GM13977 (cell line): ENCODE measurements at places on chromosomes 2 and 18.

DNA sequence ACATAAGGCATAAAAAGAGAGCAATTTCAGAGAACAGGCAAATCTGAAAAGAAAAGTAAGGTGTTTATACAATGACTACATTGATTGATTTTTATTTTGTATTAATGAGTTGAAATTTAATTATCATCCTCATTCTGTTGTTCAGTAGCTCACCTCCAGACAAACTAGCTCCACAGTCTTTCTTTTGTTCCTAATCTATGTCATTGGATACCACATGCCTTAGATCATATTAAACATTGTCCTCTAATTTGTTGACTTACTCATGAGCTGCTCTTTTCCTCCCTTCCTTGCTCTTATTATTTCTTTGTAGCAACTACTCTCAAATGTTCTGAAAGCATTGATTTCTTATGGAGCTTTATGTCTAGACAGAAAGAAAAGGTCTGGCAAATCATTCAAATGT is 185.5 kb upstream of the ZSWIM2 start:
- no peak for DNase-seq

DNA sequence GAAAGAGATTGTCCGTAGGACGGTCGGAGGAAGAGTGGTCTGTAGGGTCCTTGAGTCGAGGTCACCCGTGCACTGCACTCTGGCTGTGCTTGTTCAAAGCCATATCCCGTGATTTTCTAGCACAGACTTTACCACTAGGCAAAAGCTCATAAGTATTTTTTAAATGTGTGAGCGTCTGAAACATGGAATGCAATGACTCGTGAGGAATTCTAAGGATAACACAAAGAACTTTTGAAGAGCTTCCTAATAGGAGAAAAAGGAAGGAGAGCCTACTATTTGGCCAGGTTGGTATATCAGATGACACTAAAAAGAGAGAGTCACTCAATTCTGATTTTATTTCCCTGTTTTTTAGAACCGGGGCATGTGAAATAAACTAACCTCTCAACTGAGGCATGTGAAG is 68.3 kb downstream of the CD28 start:
- no peak for DNase-seq

DNA sequence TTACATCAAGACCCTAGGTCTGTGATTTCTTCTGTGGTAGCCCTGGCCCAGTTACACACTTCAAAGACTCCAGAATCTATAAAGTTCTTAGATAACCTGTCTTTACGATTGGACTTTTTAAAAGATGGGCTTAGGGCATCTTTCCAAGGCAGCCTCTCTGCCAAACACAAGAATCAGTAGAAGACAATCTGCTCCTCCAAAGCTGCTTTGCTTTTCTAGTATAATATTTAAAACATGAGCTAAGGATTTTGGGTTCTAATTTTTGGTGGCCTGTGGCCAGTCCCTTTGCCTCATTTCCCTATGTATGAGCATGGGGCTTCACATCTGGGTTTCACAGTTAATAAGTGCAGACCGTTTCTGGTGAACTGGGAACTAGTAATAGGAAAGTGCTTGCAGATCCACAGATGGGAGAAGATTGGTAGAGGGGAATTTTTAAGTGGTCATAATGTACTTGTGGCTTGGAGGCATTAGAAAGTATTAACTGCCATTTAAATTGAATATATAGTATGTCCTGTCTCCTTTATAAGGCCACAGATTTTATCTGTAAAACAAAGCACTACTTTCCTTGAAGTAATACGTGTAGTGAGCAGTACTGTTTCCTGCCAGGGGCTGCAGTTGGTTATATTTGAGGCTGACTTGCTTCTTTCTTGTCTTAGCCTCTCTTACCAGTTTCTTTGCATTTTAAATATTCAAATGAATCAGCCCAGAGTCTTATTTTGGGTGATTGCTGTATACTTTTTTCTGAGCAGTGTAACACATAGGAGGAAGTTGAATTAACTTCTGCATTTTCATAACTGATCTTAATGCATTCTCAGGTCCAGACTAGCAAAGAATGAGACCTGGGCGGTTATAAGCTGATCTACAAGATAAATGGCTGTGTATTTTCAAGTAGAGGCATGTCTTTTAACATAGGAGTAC is 1.5 kb downstream of the ARPC2 start:
- peak; percentile 72 for DNase-seq

- peak; percentile 73 for DNase-seq
Measured at GRCh38 chr2:29196792-29197788, 81.9 kb downstream of the CLIP4 start.

DNA sequence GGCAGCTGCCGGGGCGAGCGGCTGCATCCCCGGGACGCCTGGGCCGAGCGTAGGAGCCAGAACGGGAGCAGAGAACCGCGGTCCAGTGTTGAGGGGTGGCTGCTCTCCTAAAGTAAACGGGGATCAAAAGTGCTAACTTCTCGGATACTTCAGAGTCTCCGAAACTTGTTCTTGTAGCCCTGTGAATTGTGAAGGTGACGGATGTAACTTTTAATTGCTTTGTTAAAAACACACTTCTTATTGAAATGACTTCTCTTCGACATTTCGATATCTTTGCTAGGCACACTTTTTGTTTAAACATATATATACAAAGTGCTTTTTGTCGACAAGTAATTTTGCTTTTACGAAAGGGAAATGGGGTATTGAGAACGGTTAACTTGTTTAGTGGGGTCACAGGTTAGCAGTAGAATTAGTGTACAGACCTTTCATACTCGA is 540 bp downstream of the ATP9B start:
- DNase-seq: no peak

GRCh38 chr2:73070643-73071359 is 711 bp downstream of the SFXN5 start:
- peak; percentile 67 for DNase-seq

GRCh38 chr2:37283207-37283606 is 41.4 kb downstream of the PRKD3 start:
- no peak for DNase-seq

GRCh38 chr2:233818639-233819621 is 35.4 kb downstream of the HJURP start:
- no peak for DNase-seq

GRCh38 chr2:207571370-207571769 is 41.6 kb downstream of the CREB1 start:
- no peak for DNase-seq

DNA sequence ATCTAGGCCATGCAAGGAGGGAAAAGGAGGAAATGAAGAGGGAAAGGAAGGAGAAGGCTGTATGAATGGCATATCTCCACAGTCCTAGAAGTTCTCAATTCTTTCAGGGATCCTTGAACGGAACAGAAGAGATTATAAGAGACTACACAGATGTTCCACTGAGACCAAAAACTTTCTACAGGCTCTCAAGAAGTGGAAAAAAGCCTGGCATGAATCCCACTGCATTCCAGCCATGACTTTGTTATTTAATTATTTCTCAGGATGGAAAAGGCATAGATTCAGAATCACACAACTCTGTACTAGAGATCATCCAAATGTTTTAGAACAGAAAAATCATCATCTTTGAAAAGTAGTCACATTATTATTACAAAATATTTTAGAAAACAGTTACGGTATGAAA is 131.7 kb upstream of the CDH20 start:
- DNase-seq: no peak

GRCh38 chr2:161438598-161438997 is 22.5 kb downstream of the TBR1 start:
- no peak for DNase-seq

DNA sequence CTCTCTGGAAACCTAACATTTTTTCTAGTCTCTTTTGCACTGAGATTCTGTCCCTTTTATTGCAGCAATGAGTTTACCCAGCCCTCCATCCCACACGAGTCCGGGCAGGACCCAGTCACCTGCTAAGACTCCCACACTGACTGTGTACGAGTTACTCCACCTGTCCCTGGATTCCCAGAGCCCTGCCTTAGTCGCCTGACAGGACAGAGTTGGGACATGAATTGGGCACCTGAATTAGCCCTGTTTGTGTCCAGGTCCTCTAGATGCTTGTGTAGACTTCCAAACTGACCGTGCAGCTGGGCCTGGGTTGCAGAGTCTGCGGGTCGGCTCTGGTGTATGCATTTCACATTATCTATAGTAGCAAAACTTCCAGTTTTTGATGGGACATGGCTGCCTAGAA is 238.7 kb downstream of the VAPA start:
- DNase-seq: no peak

GRCh38 chr2:183993052-183993451 is 605.3 kb upstream of the ZNF804A start:
- no peak for DNase-seq

GRCh38 chr18:3402982-3403451 is 47.0 kb upstream of the TGIF1 start:
- DNase-seq: no peak

GRCh38 chr2:104847586-104848160 is 6.2 kb upstream of the POU3F3 start:
- no peak for DNase-seq

GRCh38 chr18:23851470-23852002 is 162.3 kb downstream of the LAMA3 start:
- no peak for DNase-seq

DNA sequence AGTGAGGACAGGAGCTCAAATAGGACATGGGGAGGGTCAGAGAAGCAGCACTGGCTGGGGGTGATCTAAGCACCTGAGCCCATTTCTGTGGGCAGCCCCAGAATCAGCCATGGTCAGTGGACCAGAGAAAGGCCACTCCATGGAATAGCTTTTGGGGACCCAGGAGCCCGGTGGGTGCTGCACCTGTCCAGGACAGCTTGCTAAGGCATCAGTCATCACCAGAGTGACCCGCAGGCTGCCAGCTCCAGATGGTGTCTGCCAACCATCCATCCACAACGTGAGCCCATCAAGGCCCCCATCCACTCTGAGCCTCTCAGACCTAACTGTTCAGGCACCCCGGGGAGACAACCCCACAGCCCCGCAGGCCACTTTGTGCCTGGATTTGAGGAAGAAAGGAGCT is 23.6 kb upstream of the COL6A3 start:
- no peak for DNase-seq

GRCh38 chr2:35651688-35652323 is 703.8 kb upstream of the CRIM1 start:
- no peak for DNase-seq

- no peak for DNase-seq
Measured at GRCh38 chr2:226338825-226339224, 460.8 kb downstream of the IRS1 start.

- DNase-seq: no peak
Measured at GRCh38 chr18:76388891-76389423, 106.1 kb downstream of the ZNF516 start.

- no peak for DNase-seq
Measured at GRCh38 chr2:199309411-199309810, 148.3 kb downstream of the SATB2 start.

GRCh38 chr2:118269408-118270051 is 181.3 kb downstream of the INSIG2 start:
- DNase-seq: no peak

DNA sequence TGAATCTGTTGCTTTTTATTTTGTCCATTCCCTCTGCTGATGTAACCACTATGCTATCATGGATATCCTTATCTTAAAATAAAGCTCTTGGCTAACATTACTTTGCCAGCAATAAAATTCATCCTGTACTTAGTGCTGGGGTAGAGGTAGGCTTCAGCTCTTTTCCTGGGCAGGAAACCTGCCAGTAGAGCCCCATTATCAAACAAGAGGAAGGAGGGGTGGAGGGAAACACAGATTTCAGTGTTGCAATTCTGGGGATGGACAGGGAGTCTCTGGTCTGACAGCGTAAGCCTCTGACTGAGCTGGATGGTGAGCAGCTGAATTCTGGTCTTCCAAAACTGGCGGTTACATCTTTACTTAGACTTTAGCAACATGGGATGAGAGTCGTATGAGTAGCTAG is 47.5 kb downstream of the CASP8 start:
- DNase-seq: no peak

DNA sequence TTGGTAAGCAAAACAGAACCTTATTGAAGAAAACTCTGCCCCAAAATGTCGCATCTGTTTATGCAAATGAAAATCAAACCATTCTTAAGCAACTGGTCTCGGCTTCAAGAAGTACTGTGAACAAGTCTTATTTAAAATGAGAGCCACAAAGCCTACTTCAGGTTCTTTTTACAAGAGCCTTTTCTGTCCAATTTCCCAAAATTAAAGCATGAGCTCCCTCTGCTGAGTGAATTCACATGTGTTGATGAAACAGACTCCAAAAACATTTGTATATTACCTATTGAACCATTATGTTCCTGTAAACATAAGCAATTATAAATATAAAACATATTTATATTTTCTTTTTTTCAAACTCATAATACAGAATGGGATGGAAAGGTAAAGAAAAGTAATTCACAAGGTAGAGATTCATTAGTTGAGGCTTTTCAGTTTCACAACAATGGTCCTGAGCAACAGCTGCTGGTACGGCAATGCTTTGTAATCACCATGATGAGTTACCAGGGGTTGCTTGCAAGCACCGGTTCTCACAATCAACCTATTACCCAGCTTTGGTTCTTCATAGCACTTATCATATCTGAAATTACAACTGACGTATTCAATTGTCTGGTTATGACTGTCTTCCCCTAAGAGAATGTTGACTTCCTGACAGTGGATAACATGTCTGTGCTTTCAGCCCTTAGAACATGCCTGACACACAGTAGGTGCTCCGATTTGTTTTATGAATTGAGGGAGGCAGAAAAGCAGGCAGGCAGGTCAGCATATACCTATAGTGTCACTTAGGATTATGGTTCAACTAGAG is 108.4 kb upstream of the BZW1 start:
- DNase-seq: no peak

DNA sequence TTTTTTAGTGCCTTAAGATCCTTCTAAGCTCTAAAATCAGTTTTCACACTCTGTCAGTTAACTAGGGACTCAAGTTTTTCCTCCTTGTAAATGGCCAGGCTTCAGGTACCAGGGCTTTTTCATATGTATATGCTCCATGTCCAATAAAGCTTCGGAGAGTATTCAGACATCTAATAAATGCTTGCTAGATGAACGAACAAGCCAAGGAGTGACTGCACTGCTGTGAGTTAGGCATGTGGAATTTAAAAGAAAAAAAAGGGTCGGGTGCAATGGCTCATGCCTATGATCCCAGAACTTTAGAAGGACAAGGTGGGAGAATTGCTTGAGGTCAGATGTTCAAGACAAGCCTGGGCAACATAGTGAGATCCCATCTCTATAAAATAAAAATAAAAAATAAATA is 81.9 kb downstream of the CDH2 start:
- DNase-seq: no peak

DNA sequence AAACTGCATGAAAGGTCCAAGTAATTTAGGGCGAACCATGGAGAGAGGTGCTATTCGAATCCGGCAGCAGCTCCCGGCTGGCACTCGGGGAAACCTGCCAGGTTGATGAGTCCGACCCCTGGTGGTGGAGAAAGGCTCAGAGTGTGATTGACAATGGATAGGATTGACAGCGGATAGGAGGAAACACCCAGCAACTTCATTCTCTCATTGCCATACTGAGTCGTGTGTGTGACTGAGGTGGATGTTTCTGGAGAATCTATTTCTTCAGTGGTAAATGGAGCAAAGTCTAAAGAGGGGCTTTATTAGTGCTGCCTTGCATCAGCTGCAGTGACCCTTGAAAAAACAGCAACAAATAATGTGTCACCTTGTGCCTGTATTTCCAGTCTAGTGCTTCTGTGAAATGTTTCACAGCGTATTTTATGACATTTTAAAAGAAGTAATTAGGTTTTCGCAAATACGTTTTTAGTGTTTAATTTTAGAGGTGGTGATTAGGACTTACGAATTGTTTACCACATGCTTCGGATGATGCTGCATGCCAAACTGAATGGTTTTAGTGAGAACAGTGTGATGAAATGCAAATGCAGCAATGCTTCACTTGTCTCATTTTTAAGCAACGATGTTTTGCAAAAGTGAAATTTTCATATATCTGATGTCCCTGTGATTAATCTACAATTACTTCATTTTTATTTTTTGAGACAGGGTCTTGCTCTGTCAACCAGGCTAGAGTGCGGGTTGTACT is 102.0 kb downstream of the DCDC2C start:
- DNase-seq: no peak
